ENCODE measurements at places on chromosomes 16 and 17.
A peak's percentile ranks its signal among the peaks of the same experiment; 100 is the strongest.

DNA sequence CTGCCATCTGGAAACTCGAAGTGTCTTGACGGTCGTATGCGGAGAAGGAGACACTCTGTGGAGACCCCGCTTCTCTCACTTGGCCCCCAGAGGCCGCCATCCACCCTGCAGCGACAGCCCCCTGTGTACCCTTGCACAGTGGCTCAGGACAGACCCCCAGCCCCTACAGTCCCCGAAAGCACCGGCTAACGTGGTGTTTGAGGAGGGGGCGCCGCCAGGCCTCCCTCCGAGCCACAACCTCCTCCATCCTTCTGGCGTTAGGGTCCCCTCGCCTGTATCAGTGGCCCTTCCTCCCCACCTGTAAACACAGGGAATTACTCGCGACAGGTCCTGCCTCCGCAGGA is 73.6 kb downstream of the LMF1 start:
- no peak for DNase-seq

- DNase-seq: peak; percentile 6
Observed at GRCh38 chr17:5526821-5527598, 40.6 kb downstream of the MIS12 start.

DNA sequence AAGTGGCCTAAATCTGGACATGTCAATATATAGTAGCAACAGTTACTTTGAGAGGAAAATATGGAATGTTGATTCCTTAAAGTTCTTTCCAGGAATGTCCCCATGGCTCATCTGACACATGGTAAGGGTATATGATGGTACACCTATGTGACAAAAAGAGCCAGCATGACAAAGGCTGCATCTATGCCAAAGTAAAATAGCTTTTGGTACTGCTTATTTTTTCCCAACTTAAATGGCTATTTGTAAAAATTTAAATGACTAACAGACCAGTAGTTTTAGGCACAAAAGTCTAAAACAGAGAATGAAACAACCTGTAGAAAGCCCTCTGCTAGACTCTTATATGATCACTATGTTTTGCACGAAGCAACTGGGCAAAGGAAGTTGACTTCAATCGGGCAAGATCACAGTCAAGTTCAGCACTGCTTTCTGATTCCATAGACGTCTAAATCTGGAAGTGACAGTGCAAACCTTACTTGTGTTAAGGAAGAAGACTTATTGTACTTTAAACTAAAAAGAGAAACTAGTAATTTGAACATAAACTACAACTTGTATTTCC is 135.1 kb downstream of the SKAP1 start:
- peak; percentile 14 for DNase-seq

- DNase-seq: no peak
Observed at GRCh38 chr17:69773081-69773480, 301.9 kb upstream of the KCNJ16 start.

DNA sequence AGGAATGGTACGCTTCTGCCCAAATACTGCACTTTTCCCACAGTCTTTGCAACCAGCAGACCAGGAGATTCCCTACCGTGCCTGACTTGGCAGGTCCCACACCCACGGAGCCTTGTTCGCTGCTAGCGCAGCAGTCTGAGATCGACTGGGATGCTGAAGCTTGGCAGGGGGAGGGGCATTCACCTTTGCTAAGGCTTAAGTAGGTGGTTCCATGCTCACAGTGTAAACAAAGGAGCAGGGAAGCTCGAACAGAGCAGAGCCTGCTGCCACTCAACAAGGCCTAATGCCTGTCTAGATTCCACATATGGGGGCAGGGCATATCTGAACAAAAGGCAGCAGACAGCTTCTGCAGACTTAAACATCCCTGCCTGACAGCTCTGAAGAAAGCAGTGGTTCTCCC is 107.2 kb upstream of the TMEM97 start:
- DNase-seq: no peak

DNA sequence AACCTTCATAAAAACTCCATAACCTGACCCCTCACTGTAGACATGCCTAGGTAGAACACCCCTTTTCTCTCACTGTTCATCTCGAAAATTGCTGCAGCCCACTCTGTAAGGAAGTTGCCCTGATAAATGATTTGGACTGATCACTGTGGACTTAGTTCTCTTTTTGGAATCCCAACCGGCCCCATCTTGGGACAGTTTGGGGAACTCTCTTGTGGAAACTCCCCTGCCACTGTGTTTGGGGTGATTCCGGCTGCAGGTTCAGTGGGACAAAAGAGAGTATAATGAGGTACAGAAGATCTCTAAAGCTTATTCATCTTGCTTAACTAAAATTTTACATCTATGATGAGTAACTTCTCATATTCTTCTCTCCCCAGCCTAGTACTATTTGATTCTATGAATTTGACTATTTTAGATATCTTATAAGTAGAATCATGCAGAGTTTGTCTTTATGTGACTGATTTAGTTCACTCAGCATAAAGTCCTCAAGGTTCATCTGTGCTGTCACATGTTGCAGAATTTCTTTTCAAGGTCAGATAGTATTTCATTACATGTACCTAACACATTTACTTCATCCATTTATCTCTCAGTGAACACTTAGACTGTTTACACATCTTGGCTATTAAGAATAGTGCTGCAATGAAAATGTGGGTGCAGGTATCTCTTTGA is 84.9 kb downstream of the ABCA8 start:
- DNase-seq: no peak

GRCh38 chr16:75218256-75219076 is at the start of gene CTRB1:
CTRB1 (plus strand) TSS chr16:75218988; CDS start chr16:75219008, 20 bp downstream.
- no peak for DNase-seq

DNA sequence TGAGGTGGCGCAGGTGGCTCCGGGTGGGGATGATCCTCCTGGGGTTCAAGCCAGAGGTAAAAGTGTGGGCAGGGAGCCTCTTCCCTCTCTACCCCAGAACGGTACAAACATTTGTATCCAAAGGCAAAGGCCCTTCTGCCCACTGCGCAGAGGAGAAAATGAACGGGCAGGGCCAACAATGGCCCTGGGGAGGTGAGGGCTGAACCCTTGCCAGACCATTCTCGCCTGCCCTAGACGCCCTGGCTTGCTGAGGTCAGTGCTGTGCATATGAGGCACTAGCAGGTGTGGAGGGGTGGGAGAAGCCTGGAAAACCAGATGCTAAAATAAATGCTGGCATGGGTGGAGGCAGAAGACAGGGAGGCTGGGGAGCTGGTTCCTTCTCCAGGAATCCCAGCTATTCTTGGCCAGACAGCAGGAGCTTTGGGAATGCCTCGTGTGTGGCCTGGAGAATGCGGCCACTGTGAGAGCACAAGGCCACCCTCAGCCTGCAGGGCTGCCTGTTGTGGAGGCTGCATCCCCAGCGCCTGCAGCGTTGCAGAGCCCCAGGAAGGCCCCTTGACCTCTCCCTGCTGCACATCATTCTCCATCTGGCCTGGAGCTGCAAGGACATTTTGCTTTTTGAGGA is 4.5 kb downstream of the C17orf50 start:
- no peak for DNase-seq

DNA sequence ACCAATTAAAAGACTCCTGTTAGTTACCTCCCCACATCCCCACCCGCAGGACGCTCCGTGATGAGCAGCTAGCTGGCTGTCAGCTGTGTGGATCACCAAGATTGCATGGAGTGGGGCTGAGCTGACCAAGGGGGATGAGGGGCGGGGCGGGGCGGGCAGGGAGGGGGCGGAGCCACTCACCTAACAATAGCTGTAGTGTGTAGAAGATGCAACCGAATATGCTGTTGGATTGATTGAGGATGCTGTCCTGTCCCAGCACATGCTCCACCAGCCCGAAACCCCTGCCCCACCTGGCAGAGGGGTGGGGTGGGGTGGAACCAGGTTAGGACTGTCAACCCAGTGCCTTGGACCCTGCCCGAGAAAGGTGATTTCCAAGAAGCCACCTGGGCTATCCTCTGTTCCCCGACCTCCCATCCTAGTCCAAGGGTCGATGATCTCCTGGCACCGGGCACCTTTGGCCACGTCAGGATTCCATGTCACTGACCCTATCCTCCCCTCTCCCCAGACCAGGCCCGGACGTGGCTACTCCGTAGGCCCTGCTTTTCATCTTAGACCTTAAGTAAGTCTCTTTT is 1.4 kb downstream of the VKORC1 start:
- no peak for DNase-seq

DNA sequence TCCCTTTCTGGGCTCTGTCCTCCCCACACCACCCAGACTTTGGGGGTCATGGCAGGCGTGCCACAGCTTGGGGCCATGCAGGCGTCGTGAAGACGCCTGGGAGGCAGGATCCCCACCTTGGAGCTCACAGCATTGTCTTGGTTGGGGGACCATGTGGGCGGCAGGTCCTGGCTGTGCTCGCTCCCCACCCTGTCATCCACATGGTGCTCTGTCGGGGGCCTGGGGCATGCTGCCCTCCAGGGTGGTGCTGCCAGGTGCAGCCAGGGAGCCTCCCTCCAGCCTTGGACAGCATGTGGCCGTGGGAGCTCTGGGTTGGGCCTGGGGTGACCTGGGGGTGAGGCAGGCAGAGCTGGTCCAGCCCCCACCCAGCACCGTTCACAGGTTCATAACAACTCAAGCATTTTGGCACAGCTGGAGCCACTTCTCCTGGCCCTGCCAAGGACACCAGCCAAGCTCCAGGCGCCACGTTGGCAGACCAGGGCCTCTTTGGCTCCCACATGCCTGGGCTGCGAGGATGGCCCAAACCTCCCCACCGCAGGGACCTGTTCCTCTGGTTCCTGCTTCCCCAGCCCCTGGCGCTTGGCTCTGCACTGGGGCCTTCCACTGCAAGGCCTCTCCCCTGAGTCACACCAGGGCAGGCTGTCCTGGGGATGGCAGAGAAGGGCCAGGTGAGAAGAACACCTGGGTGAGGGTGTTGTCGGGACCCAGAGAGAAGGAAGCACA is 15.1 kb upstream of the ATP6V0C start:
- no peak for DNase-seq

- no peak for DNase-seq
Observed at GRCh38 chr16:58679763-58680162, 4.8 kb downstream of the SLC38A7 start.

- no peak for DNase-seq
Observed at GRCh38 chr16:74641969-74642368, 24.7 kb downstream of the RFWD3 start.

DNA sequence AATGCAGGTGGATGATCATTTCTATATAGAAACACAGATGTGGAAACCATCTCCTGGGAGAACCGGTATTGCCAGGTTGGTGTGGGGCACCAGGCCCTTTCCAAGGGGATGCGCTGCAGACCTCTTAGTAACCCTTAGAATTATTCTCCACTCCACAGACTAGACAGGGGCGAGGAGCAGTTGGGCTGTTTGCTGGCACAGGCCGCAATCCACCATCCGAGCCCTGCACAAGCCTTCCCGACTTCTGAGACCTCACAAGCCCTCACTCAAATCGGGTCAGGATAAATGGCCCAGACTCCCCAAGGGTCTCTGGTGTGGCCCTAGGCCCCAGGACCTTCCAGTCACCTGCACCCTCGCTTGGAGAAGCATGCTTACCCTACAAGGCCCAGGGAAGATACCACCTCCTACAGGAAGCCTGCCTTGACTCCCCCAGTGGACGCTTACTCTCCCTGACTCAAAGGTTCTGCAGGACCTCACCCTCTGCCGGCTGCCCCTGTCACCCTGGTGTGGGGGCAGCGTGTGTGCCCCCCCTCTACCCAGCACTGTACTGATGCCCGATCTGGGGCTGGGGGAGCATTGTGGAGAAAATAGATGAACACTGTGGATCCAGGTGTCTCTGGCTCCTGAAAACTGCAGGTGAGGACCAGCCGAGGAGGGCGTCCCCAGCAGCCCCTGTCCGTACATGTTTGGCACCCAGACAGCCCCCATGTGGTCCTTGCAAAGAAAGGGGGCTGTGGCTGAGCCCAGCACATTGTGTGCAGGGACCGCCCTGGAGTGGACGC is 49.8 kb upstream of the ACSF3 start:
- DNase-seq: no peak

- DNase-seq: no peak
Observed at GRCh38 chr17:1504866-1505265, 11.5 kb downstream of the INPP5K start.

DNA sequence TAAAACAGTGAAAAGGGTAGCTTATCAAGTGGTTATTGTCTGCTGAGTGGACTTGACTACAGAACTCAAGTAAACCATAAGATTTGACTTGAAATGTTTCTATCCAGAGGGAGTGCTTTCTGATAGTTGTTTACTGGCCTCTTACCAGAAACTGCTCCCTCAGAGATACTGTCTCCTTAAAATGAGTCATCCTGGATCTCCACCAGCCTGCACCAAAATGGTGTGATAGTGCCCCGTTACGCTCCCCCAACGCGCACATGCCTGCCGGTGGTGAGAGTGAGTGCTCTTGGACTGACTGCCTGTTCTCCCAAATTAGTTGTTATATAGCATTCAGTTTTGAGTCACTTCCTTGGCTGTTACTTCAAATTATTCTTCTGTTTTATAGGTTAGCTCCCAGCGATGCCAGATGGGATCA is 22.9 kb downstream of the PRCD start:
- no peak for DNase-seq

DNA sequence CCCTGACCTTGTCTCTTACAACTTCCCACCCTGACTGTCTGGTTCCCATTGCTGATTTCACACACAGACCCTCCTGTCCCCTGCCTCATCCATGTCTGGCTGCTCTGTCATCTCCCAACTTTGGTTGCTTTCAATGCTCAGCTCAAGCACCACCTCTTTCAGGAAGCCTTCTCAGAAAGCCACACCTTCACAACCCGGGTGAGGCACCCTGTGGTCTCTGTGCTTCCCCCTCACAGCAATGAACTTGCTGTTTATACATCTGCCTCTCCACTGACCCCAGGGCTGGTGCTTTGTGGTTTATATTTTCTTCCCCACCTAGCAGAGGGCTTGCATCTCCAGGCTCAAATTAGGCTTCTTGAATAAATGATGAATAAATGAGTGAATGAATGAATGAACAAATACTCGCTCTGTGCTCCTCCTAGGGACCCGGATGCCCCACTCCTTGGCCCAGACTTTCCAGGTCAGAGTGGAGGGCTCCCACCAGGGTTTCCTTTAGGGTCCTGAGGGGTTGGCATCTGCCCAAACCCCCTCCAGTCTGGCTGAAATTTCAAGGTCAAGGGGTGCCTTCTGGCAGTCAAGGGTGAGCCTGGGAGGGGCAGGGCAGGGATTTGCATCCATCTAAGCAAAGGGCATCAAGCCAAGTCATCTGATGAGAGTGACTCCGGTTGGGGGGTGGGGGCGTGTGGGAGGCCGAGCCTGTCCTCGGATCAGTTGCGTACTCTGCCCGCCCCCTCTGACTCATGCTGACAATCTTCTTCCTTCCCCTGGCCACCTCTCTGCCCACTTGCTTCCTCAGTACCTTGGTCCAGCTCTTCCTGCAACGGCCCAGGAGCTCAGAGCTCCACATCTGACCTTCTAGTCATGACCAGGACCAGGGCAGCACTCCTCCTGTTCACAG is at the start of gene ITGAX:
TSS of gene ITGAX (plus strand) at position 783 of the 898 bp plus-strand sequence. CDS start at position 862, 79 bp downstream.
- DNase-seq: peak; percentile 59

GRCh38 chr17:39813631-39814030 is 50.5 kb downstream of the IKZF3 start:
- DNase-seq: peak; percentile 94

DNA sequence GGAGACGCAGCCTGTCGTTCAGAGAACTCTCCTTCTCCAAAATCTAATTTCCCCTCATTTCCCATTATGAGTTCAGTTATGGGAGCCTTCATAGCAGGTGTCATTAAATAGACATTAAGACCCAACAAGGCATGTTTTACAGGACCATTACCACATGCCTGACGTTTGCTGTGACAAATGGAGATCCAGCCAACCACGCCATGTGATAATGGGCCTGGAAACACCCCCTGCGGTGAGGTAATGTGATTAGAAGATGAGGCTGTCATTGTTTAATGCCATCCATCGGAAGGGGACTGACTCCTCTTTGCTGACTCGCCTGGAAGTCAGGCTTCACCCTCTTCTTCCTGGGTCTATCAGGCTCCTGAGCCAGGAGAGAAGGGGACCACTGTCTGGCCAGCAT is 76.9 kb downstream of the WSCD1 start:
- DNase-seq: no peak

Data from CD4-positive, alpha-beta T cell treated with Interleukin-4 for 4 hours (primary cell).